GM20000 (cell line): ENCODE measurements at places on chromosomes 13 and 19.

DNA sequence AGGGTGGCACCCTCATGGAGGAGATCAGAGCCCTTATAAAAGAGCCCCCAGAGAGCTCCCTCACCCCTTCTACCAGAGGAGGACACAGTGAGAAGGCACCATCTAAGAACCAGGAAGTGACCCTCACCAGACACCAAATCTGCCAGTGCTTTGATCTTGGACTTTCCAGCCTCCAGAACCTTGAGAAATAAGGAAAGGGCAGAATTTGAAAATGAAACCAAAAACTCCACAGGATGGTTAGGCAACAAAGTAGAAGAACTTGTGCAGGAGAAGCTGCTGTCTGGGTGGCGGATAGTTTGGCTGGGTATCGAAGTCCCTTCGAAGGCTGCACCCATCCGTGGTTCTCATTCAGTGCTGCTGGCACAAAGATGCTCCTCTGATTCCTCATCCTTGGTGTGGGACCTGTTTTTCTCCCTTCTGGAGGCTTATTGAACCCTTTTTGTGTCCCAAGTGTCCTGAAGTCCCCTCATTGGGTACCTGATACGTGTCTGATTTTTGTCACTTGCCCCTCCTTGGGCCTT lies 130.8 kb downstream of the KDM4B start:
- DNase-seq, result no peak

DNA sequence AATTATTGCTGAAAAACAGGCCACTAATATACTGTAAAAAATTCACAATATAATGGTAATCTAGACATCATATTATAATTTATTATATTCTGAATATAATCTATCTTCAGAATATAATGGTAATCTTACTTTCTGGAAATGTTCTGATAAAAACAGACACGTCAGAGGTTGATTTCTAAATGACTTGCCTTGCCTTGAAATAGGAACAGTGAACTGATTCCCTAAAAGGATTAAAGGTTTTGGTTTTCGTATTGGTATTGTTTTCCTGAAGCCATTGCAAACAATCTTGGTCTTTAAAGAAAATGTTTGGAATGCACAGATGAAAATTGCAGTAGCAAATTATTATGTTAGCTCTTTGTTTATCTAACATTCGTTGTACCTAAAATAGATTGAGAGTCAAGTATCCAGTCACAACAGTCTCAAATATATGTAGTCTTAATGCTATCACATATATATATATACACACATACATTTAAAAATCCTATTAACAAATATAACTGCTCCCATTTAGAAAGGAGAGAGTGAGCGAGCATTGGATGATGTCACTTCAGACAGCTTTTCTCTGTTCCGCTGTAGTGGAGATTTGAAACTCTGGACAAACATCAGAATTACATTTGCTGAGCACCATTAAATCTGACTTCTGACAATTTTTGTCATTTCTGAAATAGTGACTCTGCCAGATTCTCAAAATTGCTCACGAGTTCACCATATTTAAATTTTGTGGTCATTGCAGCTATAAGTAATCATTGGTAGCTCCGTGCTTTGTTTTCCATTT lies 1.7 kb downstream of the ITM2B start:
- peak; percentile 57 for DNase-seq

DNA sequence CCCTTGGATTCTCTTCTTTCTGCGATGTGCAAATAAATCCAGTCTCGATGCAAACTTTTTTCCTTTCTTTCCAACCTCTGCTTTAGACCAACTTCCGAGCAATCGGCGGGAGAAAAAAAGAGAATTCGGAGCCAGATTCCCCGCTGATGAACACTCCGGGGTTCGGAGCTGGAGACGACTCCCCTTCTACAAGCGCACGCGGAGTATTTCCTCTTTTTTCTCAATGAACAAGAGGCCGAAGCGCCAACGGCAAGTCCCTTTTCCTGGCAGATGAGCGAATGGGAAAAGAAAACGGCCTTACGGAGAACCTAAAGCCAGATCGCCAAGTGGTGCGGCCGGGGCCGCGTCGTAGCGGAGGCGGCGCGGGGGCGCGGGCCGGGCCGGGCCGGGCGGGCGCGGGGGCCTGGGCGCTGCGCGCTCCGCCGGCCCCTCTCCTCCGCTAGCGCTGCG lies 250 bp downstream of the SPRY2 start:
- peak; percentile 40 for DNase-seq

GRCh38 chr13:49320975-49321374 lies 73.2 kb downstream of the CDADC1 start:
- DNase-seq, result no peak

- DNase-seq, result peak; percentile 16
Observed at GRCh38 chr13:80873589-80873988, 532.7 kb upstream of the SPRY2 start.

GRCh38 chr13:86920961-86921360 lies 750.2 kb upstream of the SLITRK5 start:
- no peak for DNase-seq

DNA sequence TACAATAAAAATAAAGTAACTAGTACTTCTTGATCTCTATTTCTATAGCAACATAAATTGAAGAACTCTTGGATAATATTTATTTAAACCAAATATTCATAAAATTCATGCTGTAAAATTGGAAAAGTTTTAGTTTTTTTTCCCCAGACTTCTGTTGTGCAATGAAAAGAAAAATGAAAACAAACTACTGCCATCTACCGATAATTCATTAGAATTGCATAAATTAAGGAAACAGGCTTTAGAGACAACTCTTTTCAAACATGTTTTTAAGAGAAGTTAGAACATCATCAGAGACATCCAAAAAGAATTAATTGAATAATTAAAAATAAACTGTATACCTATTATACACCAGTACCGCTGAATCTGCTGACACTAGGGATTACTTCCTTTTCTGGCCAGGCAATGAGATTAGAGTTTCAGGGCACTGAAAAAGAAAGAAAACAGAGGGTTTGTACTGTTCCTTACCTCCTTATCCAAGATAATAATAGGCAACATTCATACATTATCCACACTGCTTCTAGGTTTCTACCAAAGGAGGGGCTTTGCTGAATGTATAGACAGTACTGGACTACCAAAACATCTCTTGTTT lies 4.9 kb downstream of the CCDC122 start:
- DNase-seq, result no peak

DNA sequence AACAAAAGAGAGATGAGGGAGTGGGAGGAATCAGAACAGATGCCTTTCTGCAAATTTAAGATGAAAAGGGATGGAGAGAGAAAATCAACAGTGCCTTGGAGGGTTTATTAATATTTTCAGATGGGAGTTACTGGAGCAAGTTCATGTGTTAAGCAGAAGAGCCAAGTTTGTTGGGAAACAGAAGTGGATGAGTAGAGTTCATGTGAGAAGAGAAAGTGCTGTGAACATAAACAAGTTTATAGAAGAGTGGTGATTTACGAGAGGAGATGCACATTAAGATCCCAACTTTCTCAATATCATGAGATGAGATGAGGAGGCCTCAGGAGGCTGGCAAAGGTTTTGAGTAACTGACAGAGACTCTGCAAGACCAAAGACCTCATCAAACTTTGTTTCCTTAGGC lies 274.1 kb upstream of the HTR2A start:
- no peak for DNase-seq

DNA sequence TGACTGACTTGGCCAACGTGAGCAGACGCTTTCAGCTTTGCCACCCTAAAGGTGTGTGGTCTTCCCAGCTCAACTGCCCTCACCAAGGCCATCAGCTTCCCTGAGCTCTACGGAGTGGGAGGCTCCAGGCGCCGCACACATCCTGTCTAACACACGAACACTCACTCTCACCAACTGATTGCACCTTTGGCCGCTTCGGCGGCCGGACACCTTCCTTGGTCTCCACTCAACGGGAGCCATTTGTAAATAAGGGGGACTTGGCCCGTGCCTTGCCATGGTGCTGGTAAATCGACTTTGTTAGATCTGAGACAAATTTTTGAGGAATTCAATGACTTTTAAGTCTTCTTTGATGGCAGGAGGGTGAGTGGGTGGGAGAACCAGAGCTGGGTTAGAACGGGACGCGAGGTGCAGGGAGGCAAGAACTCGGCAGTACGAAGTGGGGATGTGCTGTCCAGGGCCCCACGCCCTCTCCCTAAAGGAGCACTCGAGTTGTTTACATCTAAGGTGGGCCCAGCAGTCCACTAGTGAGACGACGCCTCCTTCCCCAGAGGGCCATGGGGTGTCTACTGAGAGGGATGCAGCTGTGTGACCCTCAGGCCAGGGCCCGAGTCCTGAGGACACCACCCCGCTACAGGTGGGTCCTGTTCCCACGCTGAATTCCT lies 4.4 kb downstream of the C13orf46 start:
- no peak for DNase-seq

- DNase-seq, result no peak
Observed at GRCh38 chr19:33000510-33000909, 28.5 kb downstream of the FAAP24 start.

DNA sequence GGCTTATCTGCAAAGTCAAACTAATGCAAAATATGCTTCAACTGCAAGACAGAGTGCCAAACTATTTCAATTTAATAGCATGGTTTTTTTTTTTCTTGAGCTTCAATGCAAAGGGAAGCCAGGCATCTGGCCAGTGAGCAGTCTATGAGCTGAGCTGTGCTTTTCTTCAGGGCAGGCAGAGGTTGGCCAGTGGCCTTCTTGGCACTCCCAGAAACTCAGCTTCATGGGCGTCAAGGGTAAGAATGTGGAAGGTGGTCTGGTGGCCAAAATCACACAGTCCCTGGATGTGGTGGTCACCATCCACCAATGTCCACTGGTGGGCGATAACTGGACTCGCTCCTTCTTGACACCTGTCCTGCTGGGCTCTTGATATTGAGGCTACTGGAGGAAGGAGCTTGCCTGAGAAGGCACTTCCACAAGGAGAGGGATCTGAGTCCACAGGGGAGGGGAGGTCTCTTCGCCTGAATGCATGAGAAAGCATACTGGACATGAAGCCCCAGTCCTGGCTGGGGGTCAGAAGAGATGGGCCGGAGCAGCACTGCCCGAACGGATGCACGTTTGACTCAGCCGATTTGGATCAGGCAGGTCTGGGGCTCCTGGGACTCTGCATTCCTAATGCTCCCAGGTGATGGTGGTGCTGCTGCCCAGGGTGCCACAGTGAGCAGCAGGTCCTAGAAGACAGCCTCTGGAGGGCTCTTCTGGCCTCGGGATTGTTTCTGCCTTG lies 17.1 kb downstream of the COL4A2 start:
- DNase-seq, result no peak

DNA sequence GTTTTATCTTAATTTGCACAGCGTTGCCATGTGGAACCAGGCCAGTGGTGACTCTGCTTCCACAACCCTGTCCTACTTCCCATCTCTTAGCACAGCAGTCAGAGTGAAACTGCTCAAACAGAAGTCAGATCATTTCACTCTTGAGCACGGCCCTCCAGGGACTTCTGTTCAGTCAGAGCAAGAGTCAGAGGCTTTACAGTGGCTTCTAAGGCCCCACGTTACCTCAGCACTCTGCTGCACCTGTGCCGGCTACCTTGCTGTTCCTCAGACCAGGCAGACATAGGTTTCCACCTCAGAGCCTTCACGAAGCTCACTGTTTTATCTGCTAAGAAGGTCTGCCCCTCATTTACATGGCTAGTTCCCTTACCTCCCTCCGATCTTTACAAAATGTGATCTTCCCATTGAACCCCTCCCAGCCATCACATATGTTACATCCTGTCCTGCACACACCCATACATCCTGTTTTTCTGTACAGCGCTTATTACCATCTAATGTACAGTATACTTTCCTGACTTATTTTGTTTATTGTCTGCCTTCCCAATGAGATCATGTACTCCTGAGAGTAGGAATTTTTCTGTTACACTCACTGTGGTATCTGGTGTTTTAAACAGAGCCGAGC lies 41.6 kb downstream of the TM9SF2 start:
- DNase-seq, result peak; percentile 76

DNA sequence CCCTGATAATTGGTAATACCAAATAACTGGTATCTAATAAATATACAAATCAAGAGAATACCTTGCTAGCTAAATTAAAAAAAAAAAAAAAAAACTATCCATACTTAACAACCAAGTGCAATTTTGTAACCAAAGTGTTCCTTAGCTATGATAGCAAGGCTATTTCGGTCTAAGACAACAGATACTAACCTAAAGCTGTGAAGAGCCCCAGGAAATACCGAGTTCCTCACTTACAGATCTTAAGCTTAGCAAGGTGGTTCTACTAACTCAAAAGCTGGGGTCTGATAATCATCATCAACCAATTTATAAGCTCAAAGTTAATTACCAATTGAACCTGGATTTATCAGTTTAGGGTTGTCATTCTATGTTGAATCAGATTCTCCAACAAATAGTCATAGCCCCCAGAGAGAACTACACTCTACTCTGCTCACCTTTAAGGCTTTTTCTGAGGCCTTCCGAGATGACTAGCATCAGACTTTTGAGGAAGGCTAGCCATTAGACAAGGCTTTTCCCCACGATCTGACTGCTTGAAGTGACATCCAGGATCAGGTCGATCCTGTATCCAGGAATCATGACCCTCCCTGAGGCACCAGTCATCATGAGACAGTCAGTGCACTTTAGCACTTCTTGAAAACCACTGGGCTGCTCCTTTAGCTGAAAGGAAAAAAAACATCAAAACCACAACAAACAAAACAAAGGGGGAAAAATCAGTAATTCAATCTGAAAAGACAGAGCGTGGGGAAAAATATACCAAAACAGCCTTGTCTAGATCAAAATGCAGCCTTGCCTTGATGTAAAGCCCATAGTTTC lies 31.9 kb downstream of the INTS6 start:
- no peak for DNase-seq

GRCh38 chr13:77339408-77339807 lies 12.5 kb upstream of the MYCBP2 start:
- no peak for DNase-seq

GRCh38 chr19:1717970-1718264 lies 35.4 kb upstream of the ONECUT3 start:
- DNase-seq, result no peak

DNA sequence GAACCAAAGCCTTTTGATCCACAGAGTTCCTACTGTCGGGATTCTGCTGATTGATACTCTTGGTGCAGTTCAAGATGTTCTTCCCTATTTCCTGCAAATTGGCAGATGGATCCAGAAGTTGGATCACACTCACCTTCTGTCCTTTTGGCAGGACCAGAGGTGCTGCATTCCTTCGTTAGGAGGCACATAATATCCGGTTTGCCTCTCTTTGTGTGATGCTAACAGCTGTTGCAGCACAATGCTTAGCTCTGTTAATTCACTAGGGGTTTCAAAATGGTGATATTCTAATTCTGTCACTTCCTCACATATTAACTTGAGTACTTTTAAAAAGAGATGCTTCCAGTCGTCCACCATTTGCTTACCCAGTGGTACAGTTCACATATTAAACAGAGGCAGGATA lies 15.2 kb upstream of the CHST8 start:
- DNase-seq, result no peak

DNA sequence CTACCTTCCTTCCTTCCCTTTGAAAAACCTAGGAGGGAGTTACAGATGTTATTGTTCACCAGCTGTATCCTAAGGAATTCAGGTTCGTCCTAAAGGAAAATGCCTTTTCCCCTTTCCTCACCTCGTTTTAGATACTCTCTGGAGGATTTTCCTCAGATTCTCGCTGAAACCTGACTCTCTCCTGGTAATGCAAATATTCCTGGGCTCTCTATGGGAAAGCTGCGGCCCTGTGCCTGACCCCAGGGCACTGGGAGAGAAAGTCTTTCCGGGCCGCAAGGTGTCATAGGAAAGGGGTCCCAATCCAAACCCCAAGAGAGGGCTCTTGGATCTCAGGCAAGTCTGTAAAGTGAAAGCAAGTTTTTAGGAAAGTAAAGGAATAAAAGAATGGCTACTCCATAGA lies 13.1 kb upstream of the OR1M1 start:
- DNase-seq, result no peak

GRCh38 chr13:33276570-33276969 lies 9.0 kb downstream of the STARD13 start:
- no peak for DNase-seq

GRCh38 chr19:33686262-33686661 lies 64.5 kb downstream of the CHST8 start:
- no peak for DNase-seq
